IMR-90 (cell line): ENCODE measurements at places on chromosomes 11 and 22. TPM values are rescaled to one million over a fixed set of nuclear protein-coding genes. Genes with fewer than 3 reads are reported as not detected.

GRCh38 chr11:6693342-6694228 lies 10.4 kb upstream of the MRPL17 start:
- H3K27ac ChIP-seq: no peak overlapping the region
- DNase-seq: peak; percentile 84
- H3K27me3 ChIP-seq: no peaks in the 10 kb centered on the region
- peaks cover 6% of the 10 kb centered on the region for H3K4me1 ChIP-seq

- no peak for DNase-seq
- H3K27ac ChIP-seq: no peak overlapping the region
- H3K4me1 ChIP-seq: peaks cover 2% of the 10 kb centered on the region; the same call in 1 of the 2 replicates
- H3K27me3 ChIP-seq: peaks cover 21% of the 10 kb centered on the region
Observed at GRCh38 chr22:27128461-27129085, 471.2 kb downstream of the MIAT start.

DNA sequence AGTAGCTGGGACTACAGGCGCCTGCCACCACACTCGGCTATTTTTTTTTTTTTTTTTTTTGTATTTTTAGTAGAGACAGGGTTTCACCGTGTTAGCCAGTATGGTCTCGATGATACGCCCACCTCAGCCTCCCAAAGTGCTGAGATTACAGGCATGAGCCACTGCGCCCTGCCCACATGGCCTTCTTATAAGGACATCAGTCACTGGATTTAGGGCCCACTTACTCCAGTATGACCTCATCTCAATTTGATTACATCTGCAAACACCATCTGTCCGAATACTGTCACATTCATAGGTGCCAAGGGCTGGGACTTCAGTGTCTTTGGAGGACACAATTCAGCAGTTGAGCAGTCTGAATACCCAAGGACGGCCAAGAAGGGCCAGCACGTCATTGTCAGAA lies 8.2 kb upstream of the PRR5 start:
- H3K4me1 ChIP-seq: peaks cover 19% of the 10 kb centered on the region
- no peaks in the 10 kb centered on the region for H3K27me3 ChIP-seq
- no peak overlapping the region for H3K27ac ChIP-seq
- peaks cover 3% of the 10 kb centered on the region; the same call in 1 of the 2 replicates for H3K36me3 ChIP-seq
- DNase-seq: no peak
- no peak overlapping the region for H3K4me3 ChIP-seq

DNA sequence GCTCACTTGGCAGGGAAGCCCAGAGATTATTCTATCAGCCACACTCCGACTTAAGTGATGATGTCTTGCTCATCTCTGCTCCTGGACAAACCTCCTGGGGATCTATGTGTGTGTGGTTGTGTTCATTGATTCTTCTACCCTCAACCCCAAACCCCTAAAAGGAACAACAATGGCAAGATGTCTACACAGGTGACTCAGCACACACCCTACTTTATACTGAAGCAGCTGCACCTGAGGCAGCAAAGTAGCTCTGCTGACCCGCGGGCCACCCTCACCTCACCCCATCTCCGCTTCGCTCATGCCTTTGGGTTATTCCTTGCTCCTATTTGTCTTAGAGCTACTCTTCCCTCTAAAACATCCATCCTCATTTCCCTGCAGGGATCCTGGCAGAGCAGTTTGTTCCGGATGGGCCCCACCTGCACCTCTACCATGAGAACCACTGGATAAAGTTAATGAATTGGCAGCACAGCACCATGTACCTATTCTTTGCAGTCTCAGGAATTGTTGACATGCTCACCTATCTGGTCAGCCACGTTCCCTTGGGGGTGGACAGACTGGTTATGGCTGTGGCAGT lies 38.7 kb downstream of the TMEM45B start:
- no peak for DNase-seq
- peaks cover 2% of the 10 kb centered on the region; the same call in 1 of the 2 replicates for H3K36me3 ChIP-seq
- peaks cover 5% of the 10 kb centered on the region; the same call in 1 of the 2 replicates for H3K4me1 ChIP-seq

DNA sequence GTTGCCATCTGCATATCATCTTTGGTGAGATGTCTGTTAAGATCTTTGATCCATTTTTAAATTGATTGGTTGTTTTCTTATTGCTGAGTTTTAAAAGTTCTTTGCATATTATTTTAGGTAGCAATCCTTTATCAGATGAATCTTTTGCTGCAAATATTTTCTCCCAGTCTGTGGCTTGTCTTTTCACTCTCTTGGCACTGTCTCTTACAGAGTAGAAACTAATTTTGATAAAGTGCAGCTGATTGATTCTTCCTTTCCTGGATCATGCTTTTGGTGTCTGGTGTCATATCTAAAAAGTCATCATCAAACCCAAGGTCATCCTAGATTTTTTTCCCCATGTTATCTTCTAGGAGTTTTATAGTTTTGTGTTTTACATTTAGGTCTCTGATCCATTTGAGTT lies 112.6 kb downstream of the NAT10 start:
- no peaks in the 10 kb centered on the region for H3K36me3 ChIP-seq
- peaks cover 8% of the 10 kb centered on the region; the same call in 1 of the 2 replicates for H3K4me1 ChIP-seq
- DNase-seq: no peak
- no peak overlapping the region for H3K27ac ChIP-seq
- H3K4me3 ChIP-seq: no peak overlapping the region
- H3K27me3 ChIP-seq: no peaks in the 10 kb centered on the region

The PANX1 gene
- total RNA-seq: 70.3 and 70.8 TPM in 2 replicates

DNA sequence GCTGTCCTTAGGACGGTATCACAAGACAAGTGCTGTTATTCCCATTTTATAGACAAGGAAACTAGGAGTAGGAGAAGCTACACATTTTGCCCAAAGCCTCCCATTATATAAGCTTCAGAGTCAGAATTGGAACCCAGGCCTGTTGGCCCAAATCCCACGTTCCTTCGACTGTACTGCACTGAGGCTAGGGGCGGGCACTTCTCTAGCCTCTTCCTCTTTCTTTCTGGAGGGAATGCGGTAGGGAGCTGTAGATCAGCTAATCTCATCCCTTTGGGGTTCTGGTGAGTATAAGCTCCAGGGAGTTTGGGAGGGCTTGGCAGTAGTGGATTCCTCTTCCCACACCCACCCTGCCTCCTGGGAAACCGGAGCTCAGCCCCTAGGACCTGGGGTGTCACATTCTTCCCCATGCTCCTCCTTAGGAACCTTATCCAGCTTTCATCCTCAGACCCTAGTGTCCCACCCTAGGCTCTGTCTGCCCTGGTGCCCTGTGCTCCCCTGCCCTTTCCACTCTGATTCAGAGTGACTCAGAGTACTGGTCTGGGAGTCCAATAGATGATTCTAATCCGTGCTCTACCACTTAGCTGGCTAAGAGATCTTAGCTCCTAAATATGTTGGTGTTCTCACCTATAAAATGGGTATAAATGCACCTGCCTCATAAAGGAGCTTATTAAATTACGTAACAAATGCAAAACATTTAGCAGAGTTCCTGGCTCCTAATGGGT lies 29.3 kb downstream of the PHLDB1 start:
- H3K4me3 ChIP-seq: no peak overlapping the region
- peaks cover 20% of the 10 kb centered on the region for H3K4me1 ChIP-seq
- H3K36me3 ChIP-seq: peaks cover 85% of the 10 kb centered on the region

GRCh38 chr11:33613404-33613803 lies 87.2 kb downstream of the C11orf91 start:
- no peaks in the 10 kb centered on the region for H3K4me1 ChIP-seq
- no peak overlapping the region for H3K4me3 ChIP-seq
- no peak overlapping the region for H3K27ac ChIP-seq
- no peak for DNase-seq

DNA sequence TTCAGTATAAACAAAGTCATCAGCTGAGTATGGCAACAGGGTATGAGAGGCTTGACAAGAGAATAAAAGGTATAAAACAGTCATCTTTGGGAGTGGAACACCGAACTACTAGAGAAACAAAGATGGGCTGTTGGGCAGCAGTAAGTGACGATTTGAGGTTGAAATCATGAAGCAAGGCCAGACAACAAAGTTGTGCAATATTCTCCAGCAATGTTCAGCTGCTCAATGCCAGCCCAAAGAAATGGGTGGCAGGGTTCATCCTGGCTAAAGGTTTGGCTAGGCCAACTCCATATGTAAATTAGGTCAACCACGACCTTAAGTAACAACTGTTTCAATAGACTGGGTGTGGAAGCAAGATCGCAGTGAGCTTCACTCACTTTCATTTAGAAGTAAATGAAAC lies 6.2 kb downstream of the APIP start:
- H3K36me3 ChIP-seq: peaks cover 2% of the 10 kb centered on the region; the same call in 1 of the 2 replicates
- no peaks in the 10 kb centered on the region for H3K27me3 ChIP-seq
- peaks cover 1% of the 10 kb centered on the region; the same call in 1 of the 2 replicates for H3K4me1 ChIP-seq
- H3K4me3 ChIP-seq: no peak overlapping the region

DNA sequence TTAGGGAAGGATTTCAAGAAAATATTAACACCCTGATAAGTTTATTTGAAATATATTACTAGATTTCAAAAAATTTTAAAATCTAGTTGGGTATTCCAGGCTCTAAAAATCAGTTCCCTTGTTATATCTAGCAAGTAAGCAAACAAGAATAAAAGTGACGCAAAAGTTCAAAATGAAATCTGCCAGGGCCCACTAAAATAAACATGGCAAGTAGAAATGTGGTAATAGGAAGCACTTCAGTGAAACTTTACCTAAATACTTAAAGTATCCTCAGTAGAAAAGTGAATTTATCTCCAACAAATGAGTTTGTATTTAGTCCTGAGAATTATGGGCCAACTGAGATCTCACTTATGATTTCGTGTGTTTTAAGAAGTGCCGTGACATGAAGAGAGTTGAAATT lies 23.6 kb downstream of the POLD3 start:
- H3K27me3 ChIP-seq: no peaks in the 10 kb centered on the region
- no peak overlapping the region for H3K27ac ChIP-seq
- peak; percentile 7 for DNase-seq

GRCh38 chr11:31337806-31338205 lies 31.7 kb downstream of the DCDC1 start:
- H3K27ac ChIP-seq: no peak overlapping the region
- H3K4me3 ChIP-seq: no peak overlapping the region
- no peak for DNase-seq

- no peak overlapping the region for H3K27ac ChIP-seq
- H3K4me3 ChIP-seq: no peak overlapping the region
- DNase-seq: peak; percentile 70
- no peaks in the 10 kb centered on the region for H3K27me3 ChIP-seq
Observed at GRCh38 chr11:68889948-68890446, 13.6 kb downstream of the MRPL21 start.

The NRIP3 gene
- 43.6 and 46.4 TPM in 2 replicates for total RNA-seq

- peak overlapping the region; percentile 83; the same call in 1 of the 2 replicates for H3K27ac ChIP-seq
- peaks cover 5% of the 10 kb centered on the region for H3K4me1 ChIP-seq
- H3K27me3 ChIP-seq: no peaks in the 10 kb centered on the region
- peak; percentile 31 for DNase-seq
Observed at GRCh38 chr11:27013781-27014361, 20.0 kb downstream of the FIBIN start.

- no peak for DNase-seq
- H3K27ac ChIP-seq: no peak overlapping the region
- no peaks in the 10 kb centered on the region for H3K27me3 ChIP-seq
- peaks cover 2% of the 10 kb centered on the region; the same call in 1 of the 2 replicates for H3K36me3 ChIP-seq
Observed at GRCh38 chr11:9530020-9530621, 43.3 kb upstream of the WEE1 start.

The LRRC55 gene
- total RNA-seq: not detected in 2 replicates

DNA sequence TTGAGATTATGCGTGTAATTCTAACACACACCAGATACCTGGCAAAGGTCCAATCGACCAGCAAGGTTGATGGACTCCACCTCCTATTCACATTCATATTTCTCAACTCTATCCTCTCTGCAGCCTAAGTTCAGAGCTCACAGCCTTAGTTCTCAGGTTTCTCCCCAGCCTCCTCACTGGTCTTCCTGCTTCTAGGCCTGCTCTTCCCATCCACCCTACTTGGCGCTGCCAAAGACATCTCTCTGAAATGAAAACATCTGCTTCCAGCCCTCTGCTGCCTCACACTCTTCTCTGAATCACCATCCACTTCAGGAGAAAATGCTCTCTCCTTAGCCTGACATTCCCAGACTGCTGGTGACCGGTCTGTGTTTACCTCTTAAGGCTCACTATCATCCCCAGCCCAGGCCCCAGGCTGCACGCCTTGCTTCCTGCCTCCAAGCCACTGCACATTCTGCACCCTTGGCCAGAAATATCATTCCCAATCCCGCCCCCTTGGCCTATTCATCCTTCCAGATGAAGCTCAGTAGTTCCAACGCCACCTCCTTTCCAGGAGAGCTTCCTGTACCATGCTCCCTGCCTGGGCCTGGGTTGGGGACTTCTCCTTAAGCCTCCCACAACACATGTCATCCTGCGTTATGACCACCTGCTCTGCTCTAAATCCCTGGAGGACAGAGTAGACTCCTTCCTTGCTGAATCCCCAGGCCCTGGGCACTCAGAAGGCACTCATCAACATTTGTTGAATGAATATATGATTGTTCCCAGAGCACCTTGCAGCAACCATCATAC lies 3.5 kb downstream of the ARRB1 start:
- H3K27me3 ChIP-seq: no peaks in the 10 kb centered on the region
- H3K27ac ChIP-seq: peak overlapping the region; percentile 77
- no peaks in the 10 kb centered on the region for H3K36me3 ChIP-seq
- DNase-seq: peak; percentile 98
- peaks cover 43% of the 10 kb centered on the region for H3K4me1 ChIP-seq
- H3K4me3 ChIP-seq: no peak overlapping the region

- peak overlapping the region; percentile 88 for H3K27ac ChIP-seq
- peaks cover 27% of the 10 kb centered on the region for H3K4me1 ChIP-seq
- H3K36me3 ChIP-seq: peaks cover 23% of the 10 kb centered on the region
- peaks cover under 1% of the 10 kb centered on the region; the same call in 1 of the 2 replicates for H3K27me3 ChIP-seq
- DNase-seq: peak; percentile 33
Observed at GRCh38 chr22:31346733-31347250, 646 bp upstream of the PATZ1 start.

- no peaks in the 10 kb centered on the region for H3K27me3 ChIP-seq
- H3K4me1 ChIP-seq: peaks cover 5% of the 10 kb centered on the region
- no peak overlapping the region for H3K27ac ChIP-seq
Observed at GRCh38 chr11:16363706-16364105, 7.4 kb upstream of the SOX6 start.

The NPAS4 gene
- under 0.01 TPM in 1 of 2 replicates, not detected in the other for total RNA-seq
